ENCODE measurements at places on chromosomes 13 and 19. TPM values are rescaled to one million over a fixed set of nuclear protein-coding genes. Genes with fewer than 3 reads are reported as not detected.
A peak's percentile ranks its signal among the peaks of the same experiment; 100 is the strongest.

- DNase-seq = no peak
Measured at GRCh38 chr19:1230783-1231489, 6.9 kb downstream of the CBARP start.

DNA sequence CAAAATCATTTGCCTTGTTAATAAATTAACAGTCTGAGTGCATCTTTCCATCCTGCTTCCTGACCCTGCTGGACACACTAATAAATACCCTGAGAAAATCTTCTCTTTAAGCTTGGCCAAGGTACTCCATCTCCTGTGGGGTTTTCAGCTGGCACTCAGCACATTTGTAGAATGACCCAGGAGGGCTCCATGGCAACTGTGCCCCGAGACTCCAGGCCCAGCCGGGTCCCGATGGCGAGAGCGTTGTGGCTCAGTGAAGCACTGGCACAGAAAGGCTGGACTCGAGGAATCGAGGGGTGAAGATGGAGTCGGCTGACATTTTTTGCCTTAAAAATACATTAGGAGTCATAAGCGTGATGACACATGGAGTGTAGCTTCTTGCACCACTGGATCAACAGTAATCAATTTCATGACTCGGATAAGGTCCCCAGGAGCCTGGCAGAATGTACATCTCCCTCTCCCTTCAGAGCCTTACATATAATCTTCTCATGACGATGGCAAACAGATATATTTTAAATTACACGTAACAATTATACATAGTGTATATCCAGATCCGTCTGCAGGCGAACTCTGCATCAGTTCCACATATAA is 85.4 kb downstream of the SLC7A1 start:
- DNase-seq = no peak

DNA sequence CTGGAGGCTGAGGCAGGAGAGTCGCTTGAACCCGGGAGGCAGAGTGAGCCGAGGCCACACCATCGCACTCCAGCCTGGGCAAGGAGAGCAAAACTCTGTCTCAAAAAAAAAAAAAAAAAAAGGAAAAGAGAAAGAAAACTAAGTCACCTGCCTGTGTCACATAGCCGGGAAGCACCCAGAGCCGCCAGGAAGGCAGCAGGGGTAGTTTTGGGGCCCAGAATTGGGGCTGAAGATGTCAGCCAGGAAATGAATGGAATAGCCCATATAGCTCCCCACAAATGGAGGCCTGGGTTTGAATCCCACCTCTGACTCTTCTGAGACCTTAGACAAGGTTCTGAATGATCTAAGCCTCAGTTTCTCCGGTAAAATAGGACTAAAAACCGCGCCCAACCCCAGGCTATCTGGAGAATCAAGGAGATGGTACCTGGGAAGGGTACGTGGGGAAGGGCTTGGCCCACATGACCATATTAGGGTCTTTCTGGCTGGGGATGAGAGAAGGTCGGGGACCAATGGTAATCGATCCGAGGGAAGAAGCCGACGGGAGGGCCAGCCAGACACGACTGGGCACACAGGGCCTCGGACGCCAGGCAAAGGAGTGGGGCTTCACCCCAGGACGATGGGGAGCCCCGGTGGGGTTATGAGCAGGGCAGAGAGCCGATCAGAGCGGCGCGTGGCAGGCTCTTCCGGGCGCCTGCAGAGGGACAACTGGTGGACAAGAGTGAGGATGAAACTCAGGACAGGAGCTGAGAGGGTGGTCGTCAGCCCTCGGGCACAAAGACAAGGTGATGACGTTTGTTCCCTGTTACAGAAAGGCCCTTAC is 14.4 kb downstream of the CCDC124 start:
- DNase-seq = no peak

DNA sequence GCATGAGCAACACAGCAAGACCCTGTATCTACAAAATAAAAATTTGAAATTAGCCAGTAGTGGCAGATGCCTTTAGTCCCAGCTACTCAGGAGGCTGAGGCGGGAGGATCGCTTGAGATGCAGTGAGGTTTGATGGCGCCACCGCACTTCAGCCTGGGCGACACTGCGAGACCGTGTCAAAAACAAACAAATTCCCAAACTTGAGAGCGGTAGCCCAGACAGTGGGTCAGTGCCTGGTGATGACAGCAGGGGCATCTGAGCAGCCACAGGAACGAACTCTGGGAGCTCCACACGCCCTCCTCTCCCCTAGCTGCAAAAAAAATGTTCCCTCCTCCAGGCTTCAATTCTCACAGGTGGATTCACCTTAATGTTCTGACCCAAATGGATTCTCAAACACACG is 14.1 kb downstream of the ZNF490 start:
- DNase-seq = peak; percentile 26

DNA sequence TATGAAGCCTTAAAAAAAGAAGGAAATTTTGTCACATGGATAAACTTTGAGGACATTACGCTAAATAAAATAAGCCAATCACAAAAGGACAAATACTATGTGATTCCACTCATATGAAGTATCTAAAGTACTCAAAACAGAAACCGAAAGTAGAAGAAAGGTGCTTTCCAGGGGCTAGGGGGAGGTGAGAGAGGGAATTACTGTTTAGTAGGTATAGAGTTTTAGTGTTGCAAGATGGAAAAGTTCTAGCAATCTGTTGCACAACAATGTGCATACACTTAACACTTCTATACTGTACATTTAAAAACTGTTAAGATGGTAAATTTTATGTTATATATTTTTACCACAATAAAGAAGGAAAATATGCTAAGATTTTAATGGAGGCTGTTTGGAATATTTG is 83.0 kb downstream of the POLR1D start:
- no peak for DNase-seq

GRCh38 chr19:12695514-12695913 is 917 bp downstream of the FBXW9 start:
- no peak for DNase-seq

DNA sequence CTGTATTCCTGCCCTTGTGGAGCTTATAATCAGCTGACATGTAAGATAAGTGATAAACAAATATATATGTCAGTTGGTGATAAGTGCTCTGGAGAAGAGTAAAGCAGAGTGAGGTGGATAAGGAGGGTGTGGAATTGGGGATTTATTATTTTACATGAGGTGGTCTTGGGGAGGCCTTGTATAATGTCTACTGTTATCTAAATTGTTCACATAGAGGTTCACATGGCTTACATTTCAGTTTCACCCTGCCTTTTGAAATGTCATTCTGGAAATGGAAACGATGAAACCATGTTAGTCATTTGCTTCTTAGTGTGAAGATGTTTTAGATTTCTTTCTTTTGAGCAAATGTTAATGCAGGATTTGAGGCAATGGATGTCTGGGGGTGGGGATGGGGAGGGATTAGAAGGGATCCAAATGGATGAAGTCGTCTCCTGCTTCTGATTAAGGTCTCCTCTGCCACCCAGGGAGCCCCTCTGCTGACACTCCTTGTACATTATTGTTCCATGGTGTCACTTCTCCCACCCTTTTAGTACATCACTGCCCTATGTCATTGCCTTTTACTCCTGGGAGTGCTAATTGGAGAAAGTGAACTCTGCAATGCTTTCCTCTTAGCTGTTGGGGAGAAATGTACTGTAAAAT is 14.0 kb downstream of the B3GLCT start:
- no peak for DNase-seq

DNA sequence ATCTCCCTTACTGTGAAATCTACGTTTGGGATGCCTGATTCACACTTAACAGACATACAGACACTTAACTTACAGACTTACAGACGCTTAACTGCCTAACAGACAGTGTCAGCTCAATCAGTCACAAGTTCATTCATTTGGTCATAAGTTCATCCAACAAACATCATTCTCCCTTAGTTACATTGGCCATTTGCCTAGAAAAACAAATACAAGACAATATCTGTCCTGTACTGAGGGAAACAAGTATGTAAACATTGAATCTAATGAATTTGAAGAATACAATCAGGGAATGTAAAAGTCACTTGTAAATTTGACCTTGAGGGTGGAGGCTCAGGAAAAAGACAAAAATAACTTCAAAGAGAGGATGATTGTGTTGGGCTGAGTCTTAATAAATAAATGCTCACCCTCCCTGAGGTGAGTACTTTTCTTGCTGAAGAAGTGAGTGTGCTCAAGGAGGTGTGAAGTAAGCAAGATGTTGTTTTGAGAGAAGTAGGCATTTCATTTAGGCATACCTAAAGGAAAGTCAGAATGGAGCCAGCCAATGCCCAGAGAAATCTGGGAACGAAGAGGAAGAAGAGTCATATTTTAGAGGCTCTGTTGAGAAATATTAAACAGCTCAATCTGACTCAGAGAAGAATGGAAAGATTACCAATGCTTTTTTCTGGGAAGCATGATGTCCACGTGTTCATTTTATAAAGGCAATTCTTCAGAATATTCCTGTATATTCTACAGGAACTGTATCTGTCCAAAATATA is 958.4 kb upstream of the SLC10A2 start:
- no peak for DNase-seq

GRCh38 chr13:24271601-24272451 is 37.6 kb upstream of the C1QTNF9 start:
- DNase-seq = peak; percentile 68

DNA sequence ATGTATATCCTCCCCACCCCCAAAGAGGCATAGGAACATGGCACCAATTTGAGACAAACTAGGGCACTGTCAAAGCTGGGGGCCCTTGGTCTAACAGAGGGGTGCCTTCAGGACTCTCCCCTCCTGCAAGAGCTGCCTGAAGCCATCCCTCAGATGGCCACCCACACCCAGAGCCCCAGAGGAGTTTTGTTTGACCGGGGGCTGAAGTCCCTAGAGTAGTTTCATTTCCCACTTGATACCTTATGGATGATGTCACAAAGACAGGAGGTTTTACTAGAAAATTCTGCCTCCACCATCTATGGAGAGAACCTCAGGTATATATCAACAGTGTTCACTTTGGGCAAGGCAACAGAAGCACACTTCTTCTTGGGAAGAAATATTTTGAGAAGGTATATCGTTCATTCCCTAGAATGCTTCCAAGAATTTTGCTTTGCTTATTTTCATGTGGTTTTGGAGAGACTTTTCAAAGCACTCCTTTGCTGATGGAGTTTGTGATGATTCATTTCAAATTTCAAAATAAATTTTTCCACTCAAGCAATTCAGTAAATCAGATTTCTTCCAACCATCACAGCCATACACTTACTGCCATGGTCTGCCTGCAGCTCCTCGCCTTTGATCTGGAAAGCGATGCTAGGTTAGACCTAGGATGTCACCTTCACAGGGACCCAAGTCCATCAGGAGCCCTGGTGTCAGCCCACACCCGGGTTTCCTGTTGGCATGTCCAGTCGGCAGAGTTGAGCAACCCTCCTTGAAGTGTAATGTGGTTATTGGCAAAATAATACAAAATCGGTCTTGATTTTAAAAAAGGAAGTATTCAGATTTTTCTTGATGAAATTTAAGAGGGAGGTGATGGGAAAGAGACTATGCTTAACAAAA is 207.0 kb downstream of the SHISA2 start:
- DNase-seq = no peak

DNA sequence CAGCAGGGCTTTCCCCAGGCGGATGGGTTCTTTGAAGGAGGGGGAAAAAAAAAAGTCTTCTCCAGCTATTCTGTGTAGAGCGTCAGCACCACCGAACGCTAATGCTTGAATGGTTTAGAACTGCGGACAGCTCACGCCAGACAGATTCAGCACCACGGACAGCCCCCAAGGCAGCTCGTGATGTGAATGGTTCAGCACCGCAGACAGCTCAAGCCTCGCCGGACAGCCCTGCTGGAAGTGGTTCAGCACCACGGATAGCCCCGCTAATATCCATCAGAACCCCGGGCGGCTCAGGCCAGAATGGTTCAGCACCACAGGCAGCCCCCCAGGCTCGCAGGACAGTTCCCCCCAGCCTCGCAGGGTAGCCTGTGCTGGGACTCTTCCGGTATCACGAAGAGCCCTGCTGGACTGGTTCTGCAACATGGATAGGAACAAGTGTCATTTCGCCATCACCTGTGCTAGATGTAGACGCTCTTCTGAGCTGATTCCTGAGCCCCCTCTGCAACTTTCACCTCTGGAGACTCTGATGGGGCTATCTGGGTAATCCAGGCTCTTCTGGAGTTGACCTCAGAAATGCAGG is 4.9 kb upstream of the SMIM17 start:
- DNase-seq = no peak

- DNase-seq = no peak
Measured at GRCh38 chr13:26562512-26562890, 5.0 kb downstream of the WASF3 start.

DNA sequence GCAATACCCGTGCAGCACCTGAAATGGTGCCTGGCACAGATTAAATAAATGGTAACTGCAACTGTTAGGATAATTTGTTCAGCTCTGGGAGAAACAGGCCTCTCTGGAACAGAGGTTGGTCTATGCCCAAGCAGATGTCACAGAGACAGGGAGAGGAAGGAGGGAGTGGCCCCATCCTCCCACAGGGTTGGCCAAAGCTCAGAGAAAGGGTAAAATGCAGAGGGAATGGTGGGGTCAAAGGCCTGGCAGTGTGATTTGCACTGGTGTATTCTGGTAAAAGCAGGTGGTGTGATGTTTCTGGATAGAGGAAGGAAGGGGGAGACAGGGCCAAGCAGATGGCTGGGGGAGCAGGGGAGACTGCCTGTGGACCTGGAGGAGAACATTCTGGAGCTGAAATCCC is 9.4 kb downstream of the ZSCAN22 start:
- peak; percentile 81 for DNase-seq

CGB8 gene
- not detected for total RNA-seq

OR10H1 gene
- total RNA-seq = not detected

ZNF552 gene
- total RNA-seq = 7.1 TPM
